ENCODE measurements at places on chromosomes 3 and 15. TPM values are rescaled to one million over a fixed set of nuclear protein-coding genes. Genes with fewer than 3 reads are reported as not detected.

Gene CTXN2
- polyA plus RNA-seq, result not detected

Gene THRB
- not detected for polyA plus RNA-seq

DNA sequence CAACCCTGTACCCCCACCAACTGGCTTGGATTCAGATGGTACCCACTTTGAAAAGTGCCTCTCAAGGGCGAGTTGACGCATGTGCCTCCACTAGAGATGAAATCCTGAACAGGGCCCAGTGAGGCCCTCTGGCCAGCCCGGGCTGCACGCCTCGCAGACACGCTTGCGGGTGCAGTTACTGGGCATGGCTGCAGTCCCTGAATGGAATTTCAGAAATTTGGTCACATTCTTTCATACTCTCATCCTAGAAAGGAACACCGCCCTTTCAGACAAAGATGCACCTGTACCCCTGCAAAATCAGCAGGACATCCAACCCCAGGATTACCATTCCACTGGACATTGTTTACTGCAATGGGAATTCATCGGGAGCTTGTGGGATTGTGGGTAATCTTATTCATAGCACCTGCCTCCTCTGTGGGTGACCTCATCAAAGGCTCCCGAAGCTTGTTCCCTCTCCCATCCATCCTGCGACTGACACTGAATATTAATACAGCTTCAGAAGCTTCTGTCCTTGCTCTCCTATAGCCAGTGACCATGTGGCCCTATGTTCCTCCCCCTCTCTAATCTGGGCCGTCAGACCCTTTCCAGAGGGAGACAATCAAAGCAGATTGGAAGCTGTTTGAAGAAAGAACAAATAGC is 42.5 kb upstream of the TPM1 start:
- DNase-seq, result no peak

DNA sequence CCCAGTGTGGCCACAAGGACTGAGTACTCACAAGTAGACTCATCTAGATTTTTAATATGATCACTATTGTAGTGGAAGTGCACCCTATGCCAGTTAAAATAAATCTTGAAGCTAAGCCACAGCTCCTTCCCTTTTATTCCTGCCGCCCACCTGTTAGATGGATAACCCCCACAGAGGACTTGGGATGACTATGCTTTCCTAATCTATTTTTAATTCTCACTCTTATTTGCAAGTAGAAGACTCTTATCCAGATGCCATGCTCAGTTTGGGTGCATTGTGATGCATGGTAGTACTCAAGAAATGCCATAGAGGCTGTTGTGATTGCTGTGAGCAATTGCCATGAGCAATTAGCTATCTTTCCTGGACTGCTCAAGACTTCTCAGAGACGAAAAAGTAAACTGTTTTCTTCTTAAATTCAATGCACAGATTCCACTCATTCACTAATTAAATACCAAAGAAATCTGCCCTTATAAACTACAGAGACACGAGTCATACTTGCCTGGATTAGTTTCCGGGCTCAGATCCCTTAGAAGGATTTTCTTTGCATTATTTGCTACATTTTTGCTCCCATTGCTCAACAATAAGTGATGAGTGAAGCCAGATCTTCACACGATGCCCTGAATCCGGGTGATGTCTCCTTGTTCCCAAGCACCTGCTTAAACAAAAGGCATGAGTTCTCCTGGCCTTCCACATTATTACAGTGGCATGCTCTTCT is 472.1 kb downstream of the SOX2 start:
- no peak for DNase-seq

DNA sequence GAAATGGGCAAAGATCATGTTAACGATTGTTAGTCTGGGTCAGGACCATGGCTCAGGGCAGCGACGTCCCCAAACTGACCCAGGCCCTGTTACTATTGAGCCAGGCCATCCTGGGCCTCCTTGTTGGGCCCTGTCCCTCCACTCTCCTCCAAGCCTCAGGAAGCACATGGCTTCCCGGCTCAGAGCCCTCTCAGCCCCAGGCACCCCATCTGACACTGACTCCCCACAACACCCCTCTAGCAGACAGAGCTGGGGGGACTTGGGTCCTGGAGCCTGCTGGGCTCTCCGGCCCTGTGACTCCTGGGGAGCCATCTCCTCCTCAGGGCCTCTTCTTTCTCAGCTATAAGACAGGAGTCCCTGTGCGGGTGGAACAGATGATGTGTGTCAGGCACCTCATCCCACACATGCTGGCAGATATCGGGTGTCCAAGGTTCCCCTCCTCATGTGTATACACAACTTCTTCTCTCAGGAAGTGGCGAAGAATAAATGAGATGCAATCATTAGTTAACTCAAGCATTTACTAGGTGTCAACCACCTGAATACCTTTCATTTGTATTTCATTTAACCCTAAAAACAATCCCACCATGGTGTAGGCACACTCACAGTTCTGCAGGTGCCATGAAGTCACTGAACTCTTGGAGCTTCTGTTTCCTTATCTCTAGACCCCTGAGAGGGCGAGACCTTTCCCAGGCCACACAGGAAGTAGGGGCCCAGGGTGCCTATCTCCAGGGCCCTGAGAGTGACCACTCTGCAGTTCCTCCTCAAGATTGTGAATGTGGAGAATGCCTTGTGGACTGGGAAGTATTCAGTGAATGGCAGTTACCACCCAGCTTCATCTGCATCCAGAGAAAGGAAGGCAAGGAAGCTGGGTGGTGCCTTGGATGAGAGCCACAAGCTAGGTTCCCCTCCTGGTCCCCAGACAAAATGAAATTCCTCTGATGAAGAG is 282.5 kb upstream of the TLE3 start:
- DNase-seq, result no peak

GRCh38 chr15:78841376-78841706 is 30.1 kb upstream of the ADAMTS7 start:
- DNase-seq, result no peak

Gene IFT80
- 8.4 TPM for polyA plus RNA-seq

- no peak for DNase-seq
These were observed 21.8 kb upstream of the NOX5 start for GRCh38 chr15:68992696-68993095.

Gene MYO5C
- polyA plus RNA-seq, result 0.51 TPM

GRCh38 chr3:49593041-49593440 is 38.8 kb downstream of the BSN start:
- DNase-seq, result no peak

GRCh38 chr3:108495717-108496116 is 14.7 kb downstream of the MYH15 start:
- DNase-seq, result no peak

Measured in naive thymus-derived CD8-positive, alpha-beta T cell (primary cell).